A549 treated with CpdA at 1 μM for 4 hours (cell line): ENCODE measurements at places on chromosomes 12 and 14. TPM values are rescaled to one million over a fixed set of nuclear protein-coding genes. Genes with fewer than 3 reads are reported as not detected.

Gene COA8
- total RNA-seq = 45.8 to 56.3 TPM (median 53.6 TPM) in 5 replicates

Gene SYNE3
- 0.09 to 0.33 TPM (median 0.20 TPM) in 5 replicates for total RNA-seq

Gene TMCC3
- total RNA-seq = 0.99 to 1.3 TPM (median 1.1 TPM) in 5 replicates

Gene ACOT6
- total RNA-seq = not detected in 5 replicates

Gene PDE3A
- total RNA-seq = 2.2 to 4.2 TPM (median 4.1 TPM) in 5 replicates

Gene GDF3
- not detected in 5 replicates for total RNA-seq

Gene POTEM
- total RNA-seq = not detected in 5 replicates

Gene PYGL
- 108 to 143 TPM (median 129 TPM) in 5 replicates for total RNA-seq

Gene HOXC10
- total RNA-seq = 2.2 to 3.1 TPM (median 2.8 TPM) in 5 replicates

Gene TRPV4
- total RNA-seq = 0.07 to 0.11 TPM (median 0.09 TPM) in 4 of 5 replicates, not detected in the other

Gene CCDC60
- not detected in 5 replicates for total RNA-seq

Gene SPIC
- total RNA-seq = not detected in 5 replicates

Gene HOXC4
- 2.4 to 4.2 TPM (median 4.0 TPM) in 5 replicates for total RNA-seq

Gene CEBPE
- total RNA-seq = not detected in 5 replicates

Gene CLEC9A
- not detected in 5 replicates for total RNA-seq

Gene AQP2
- total RNA-seq = not detected in 5 replicates

Gene PAX9
- 1.8 to 2.7 TPM (median 2.3 TPM) in 5 replicates for total RNA-seq

Gene TMEM63C
- 0.37 to 1.8 TPM (median 1.3 TPM) in 5 replicates for total RNA-seq

Gene ABCD2
- total RNA-seq = not detected in 5 replicates

Gene GPR135
- total RNA-seq = 1.0 to 1.6 TPM (median 1.4 TPM) in 5 replicates

Gene FITM1
- total RNA-seq = 0.13 TPM in 1 of 5 replicates, not detected in the others

Gene PUS7L
- 2.6 to 5.5 TPM (median 3.7 TPM) in 5 replicates for total RNA-seq

Gene TBC1D30
- total RNA-seq = 1.8 to 2.5 TPM (median 2.0 TPM) in 5 replicates

Gene FBLN5
- 1.5 to 2.0 TPM (median 1.7 TPM) in 5 replicates for total RNA-seq

Gene IFI27
- total RNA-seq = 0.62 to 2.3 TPM (median 0.95 TPM) in 5 replicates

Gene ATXN2
- 37.8 to 48.6 TPM (median 41.4 TPM) in 5 replicates for total RNA-seq

Gene ZNF891
- total RNA-seq = 0.38 to 0.47 TPM (median 0.43 TPM) in 5 replicates

Gene BATF
- not detected in 5 replicates for total RNA-seq

Gene KCNH5
- 0.01 to 0.05 TPM in 2 of 5 replicates, not detected in the others for total RNA-seq

Gene FSCB
- not detected in 5 replicates for total RNA-seq

Gene SIX6
- total RNA-seq = not detected in 5 replicates

Gene KRT75
- 0.19 to 0.29 TPM (median 0.23 TPM) in 5 replicates for total RNA-seq

Gene GLI1
- total RNA-seq = 7.1 to 13.9 TPM (median 12.0 TPM) in 5 replicates

Gene MEG3
- total RNA-seq = 56.5 to 102 TPM (median 73.0 TPM) in 5 replicates

Gene C12orf56
- 0.03 to 0.30 TPM (median 0.15 TPM) in 4 of 5 replicates, not detected in the other for total RNA-seq

Gene PRH2
- 0.24 to 0.34 TPM (median 0.31 TPM) in 3 of 5 replicates, not detected in the others for total RNA-seq

Gene RARG
- 25.8 to 32.8 TPM (median 30.4 TPM) in 5 replicates for total RNA-seq
